Right lung (tissue), 10 donors: ENCODE measurements at places on chromosomes 2 and 18. TPM values are rescaled to one million over a fixed set of nuclear protein-coding genes. Genes with fewer than 3 reads are reported as not detected.

DNA sequence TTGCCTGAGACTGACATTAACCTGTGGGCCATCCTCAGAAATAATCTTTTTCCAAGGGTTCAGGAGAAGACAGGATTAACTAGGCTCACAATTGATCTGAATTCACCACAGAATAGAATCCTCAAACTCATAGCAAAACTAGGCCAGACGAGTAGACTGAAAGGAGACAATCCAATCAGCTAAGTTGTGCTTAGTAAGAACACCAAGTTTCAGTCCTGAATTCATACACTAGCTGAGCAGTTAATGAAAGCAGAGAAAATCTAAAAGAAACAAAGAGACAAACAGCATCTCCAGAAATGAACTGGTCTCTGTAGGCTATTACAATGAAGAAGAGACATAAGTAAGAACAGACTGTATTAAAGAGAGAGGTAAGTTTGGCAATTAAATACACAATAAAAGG is 89.5 kb downstream of the GORASP2 start:
- no peak for DNase-seq

DNA sequence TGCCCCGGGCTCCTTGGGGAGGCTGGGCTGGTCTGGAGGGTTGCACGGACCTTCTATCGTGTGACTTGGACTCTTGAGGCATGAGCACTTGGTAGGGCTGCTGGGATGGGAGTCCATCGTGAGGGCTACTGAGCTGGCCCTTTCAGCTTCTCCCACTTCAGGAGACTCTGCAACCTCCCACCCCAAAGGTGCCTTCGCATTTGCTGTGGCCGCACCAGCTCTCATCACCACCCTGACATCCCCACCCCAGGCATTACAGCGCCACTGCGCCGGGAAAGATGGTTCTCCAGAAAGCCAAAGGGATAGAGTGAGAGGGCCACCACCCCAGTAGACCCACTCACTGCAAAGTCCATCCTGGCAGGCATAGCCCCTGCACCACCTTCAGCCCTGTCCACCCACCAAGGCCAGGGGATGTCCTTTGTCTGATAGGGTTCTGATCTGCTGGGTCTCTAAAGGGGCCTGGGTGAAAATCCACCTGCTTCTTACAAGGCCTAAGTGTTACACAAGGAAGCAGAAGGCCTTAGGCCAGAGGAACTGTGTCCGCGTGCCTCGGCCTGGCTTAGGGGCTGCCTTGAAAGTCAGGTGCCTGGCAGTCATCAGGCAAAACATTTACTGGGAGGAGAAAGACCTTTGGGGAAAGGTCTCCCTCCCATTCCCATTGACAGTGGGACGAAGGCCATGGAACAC is 5.1 kb downstream of the EHD3 start:
- no peak for DNase-seq

DNA sequence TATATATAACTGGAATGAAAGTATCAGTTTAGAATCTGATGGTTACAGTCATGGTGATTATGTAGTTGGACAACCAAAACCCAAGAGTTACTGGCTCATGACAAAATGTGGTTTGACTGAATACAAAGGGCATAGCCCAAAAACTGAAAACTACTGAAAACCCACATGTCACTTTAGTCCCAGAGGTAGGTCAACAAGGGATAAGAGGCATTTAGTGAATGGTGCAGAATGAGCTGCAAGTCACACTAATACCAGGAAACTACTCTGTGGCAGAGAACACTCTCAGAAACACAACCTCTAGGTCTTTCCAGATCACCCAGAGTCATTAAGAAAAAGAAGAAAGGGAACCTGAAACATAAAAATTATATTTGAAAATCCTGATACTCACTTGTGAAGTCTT is 154.5 kb downstream of the AGPS start:
- DNase-seq, result no peak

DNA sequence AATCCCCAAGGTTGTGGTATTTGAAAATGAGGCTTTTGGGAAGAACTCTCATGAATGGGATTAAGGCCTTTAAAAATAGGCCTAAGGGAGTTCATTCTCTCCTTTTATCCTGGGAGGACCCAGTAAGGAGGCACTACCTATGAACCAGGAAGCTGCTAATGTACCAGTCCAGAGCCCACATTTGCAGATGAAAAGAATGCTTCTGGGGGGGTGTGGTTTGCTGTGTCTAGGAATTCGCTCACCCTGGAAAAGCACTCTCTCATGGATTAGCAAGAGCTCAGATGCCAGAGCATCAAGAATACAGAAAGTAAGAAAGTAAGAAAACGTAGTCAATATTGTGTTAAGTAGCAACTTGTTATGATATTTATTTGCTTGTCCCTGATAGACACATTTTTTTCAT is 785.7 kb upstream of the GYPC start:
- DNase-seq, result no peak

GRCh38 chr2:148645539-148646230 is 1.1 kb downstream of the EPC2 start:
- peak; percentile 49 for DNase-seq

DNA sequence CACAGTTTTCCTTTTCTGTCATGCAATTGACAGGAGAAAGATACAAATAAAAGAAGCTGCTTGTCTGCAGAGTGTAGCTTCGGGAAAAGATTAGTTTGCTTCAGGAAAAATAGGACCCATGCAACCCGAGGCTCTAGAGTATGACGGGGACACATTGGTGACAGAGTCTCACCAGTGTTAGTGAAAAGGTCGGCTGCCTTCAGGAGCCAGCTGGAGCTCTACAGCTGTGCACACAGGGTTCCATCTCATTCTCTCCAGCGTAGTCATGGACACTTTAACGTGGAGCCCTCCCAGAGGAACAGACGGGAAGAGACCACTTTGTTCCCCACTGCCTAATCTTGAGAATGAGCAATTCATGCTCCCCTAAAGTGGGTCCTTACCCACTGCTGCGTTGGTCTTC is 42.9 kb downstream of the FECH start:
- no peak for DNase-seq

GRCh38 chr2:27060323-27060722 is 8.9 kb downstream of the AGBL5 start:
- no peak for DNase-seq

GRCh38 chr2:190911813-190912212 is 31.2 kb downstream of the GLS start:
- no peak for DNase-seq

DNA sequence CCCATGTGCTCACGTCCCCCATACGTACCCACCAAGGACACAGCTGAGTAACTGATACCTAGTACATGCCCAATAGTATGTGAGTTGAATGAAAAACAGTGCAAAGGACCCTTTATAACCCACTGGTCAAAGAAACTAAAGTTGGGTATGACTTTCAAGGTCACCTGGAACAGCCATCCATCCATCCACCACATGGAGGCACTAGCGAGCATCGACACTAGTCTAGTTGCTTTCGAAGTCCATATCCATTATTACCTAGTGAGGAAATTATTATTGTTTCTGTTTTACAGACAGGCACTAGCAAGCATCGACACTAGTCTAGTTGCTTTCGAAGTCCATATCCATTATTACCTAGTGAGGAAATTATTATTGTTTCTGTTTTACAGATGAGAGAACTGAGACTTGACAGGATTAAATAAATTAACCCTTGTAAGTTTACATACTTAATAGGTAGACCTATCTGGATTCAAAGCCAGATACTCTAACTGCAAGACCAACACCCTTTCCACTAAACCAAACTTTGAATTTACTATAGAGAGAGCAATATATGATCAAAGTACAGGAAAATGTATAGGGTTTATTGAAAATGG is 233.7 kb downstream of the METTL4 start:
- no peak for DNase-seq

GRCh38 chr2:228919808-228920207 is 351.3 kb downstream of the PID1 start:
- DNase-seq, result no peak

DNA sequence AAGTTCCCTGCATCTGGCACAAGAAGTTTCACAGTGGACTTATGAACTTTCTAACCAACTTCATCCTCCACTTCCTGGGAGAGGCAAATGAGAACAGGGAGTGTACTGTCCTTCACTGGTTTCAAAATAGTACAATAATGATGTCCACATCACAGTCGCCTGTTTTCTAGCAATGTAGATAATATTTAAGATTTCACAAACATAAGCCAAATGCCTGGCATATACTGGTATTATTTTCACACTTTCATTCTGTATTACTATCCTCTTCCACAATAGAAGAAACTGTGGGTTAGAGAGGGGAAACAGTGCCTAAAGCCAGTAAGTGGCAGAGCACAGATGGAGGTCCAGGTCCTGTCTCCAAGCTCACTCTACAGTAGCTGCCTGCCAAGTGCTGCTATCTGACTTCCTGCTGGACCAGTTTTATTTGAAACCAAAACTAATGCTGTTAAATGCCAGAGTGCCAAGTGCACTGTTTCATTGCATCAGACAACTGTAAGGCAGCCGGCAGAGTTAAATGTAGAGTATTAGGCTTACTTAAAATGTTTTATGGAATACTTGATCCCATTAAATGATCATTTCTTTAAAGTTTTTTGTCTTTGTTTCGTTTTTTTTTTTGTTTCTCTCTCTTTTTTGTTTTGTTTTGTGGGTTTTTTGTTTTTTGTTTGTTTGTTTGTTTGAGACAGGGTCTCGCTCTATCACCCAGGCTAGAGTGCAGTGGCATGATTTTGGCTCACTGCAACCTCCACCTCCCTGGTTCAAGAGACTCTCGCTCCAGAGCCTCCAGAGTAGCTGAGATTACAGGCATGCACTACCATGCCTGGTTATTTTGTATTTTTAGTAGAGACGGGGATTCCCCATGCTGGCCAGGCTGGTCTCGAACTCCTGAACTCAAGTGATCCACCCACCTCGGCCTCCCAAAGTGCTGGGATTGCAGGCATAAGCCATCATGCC is 15.1 kb downstream of the COBLL1 start:
- DNase-seq, result peak; percentile 36

- no peak for DNase-seq
These were observed 23.3 kb upstream of the ARPC2 start for GRCh38 chr2:218193701-218194100.

- no peak for DNase-seq
These were observed 136.8 kb downstream of the RDH14 start for GRCh38 chr2:18423636-18424035.

- DNase-seq, result no peak
These were observed 8.0 kb downstream of the SIX3 start for GRCh38 chr2:44949329-44950151.

DNA sequence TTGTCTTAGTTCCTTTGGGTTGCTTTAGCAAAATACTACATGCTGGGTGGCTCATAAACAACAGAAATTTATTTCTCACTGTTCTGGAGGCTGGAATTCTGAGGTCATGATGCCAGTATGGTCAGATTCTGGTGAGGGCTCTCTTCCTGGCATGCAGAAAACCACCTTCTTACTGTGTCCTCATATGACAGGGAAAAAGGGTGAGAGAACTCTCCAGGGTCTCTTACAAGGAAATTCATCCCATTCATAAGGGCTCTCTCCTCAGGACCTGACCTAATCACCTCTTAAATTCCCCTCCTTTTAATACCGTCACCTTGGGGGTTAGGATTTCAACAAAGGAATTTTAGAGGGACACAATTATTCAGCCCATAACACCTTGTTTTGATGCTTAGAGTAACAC is 243.1 kb upstream of the TNP1 start:
- DNase-seq, result no peak

DNA sequence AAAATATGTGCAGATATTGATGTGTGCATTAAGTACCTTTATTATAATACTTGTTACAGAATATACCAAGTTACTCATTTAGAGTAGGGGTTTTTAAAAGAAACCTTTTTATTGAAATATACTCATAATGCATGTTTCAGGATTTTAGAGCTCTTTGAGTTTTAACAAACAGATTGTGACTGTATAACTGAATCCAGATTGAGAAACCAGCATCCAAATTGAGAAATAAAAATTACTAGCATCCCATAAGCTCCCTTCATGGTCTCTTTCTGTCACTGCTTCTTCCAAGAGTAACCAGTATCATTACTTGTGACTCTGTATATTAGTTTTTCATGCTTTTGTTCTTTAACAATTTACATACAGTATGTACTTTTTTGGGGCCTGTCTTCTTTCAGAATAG is 156.9 kb downstream of the UBR3 start:
- DNase-seq, result no peak

GRCh38 chr2:151475071-151475470 is 65.4 kb downstream of the RIF1 start:
- DNase-seq, result no peak

The UGT1A8 gene
- polyA plus RNA-seq, result not detected

The DLX1 gene
- polyA plus RNA-seq, result 0.16 TPM

The LRATD1 gene
- polyA plus RNA-seq, result 16.0 TPM

The ANO7 gene
- 2.2 TPM for polyA plus RNA-seq

The CNNM3 gene
- polyA plus RNA-seq, result 37.9 TPM

The COPS9 gene
- polyA plus RNA-seq, result 49.0 TPM

The ANKRD44 gene
- 31.8 TPM for polyA plus RNA-seq

The KANSL3 gene
- polyA plus RNA-seq, result 55.1 TPM

The TLX2 gene
- polyA plus RNA-seq, result 0.06 TPM

The SPP2 gene
- polyA plus RNA-seq, result 0.27 TPM

The PROKR1 gene
- polyA plus RNA-seq, result 0.07 TPM

The PROM2 gene
- polyA plus RNA-seq, result 14.6 TPM

The LIMS4 gene
- 1.1 TPM for polyA plus RNA-seq

The TEX44 gene
- polyA plus RNA-seq, result not detected

The CFAP210 gene
- polyA plus RNA-seq, result 2.3 TPM

The EFHD1 gene
- 4.9 TPM for polyA plus RNA-seq
